ENCODE measurements at places on chromosomes 2 and 18. TPM values are rescaled to one million over a fixed set of nuclear protein-coding genes. Genes with fewer than 3 reads are reported as not detected.

DES gene
- not detected for total RNA-seq

DTYMK gene
- total RNA-seq, result 18.8 TPM

ACMSD gene
- total RNA-seq, result not detected

DNA sequence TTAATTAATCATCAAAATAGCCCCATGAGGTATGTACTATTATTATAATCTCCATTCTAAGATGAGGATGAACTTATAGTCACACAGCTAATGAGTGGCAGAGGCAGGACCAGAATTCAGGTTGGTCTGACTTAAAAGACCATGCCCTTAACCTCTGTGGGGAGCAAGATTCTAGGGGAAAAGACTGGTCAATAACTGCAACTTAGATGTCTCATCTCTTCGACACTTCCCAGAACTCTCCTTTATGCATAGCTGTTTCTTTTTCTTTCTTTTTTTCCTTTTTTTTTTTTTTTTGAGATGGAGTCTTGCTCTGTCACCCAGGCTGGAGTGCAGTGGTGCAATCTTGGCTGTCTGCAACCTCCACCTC is 66.3 kb upstream of the RTN4 start:
- no peak for DNase-seq
- no peak overlapping the region for H3K4me3 ChIP-seq
- H3K36me3 ChIP-seq, result no peaks in the 10 kb centered on the region
- H3K27me3 ChIP-seq, result no peaks in the 10 kb centered on the region
- H3K4me1 ChIP-seq, result no peaks in the 10 kb centered on the region

TMBIM1 gene
- 140 TPM for total RNA-seq

- no peak overlapping the region for H3K27ac ChIP-seq
- DNase-seq, result no peak
- H3K4me1 ChIP-seq, result peaks cover 4% of the 10 kb centered on the region
- no peak overlapping the region for H3K4me3 ChIP-seq
- no peaks in the 10 kb centered on the region for H3K27me3 ChIP-seq
- H3K36me3 ChIP-seq, result no peaks in the 10 kb centered on the region
These were observed 257.0 kb downstream of the MREG start for GRCh38 chr2:215756346-215756730.

DNA sequence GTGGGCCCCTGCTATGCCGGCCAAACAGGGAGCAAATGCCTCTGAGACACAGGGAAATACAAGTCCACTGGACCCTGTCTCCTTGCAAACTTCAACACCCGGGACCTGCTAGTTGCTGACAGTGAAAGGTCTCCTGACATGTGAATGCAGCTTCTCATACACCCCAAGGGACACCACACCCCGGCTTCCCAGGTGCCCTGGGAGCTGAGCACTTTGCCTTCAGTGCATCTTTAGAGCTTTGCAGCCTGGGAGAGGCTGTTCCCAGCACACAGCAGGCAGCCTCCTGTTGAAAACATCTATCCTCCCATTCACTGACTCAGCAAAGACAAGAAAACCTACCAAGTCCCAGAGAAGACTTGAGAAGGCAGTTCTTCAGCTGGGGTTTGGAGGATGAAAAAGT is 143.4 kb downstream of the COL6A3 start:
- H3K27me3 ChIP-seq, result no peaks in the 10 kb centered on the region
- H3K36me3 ChIP-seq, result no peaks in the 10 kb centered on the region
- H3K4me1 ChIP-seq, result no peaks in the 10 kb centered on the region
- no peak overlapping the region for H3K27ac ChIP-seq
- DNase-seq, result no peak

RESP18 gene
- total RNA-seq, result not detected

GRCh38 chr18:34840256-34840826 is 130.2 kb downstream of the DTNA start:
- no peak for DNase-seq
- no peak overlapping the region for H3K27ac ChIP-seq
- no peaks in the 10 kb centered on the region for H3K27me3 ChIP-seq
- no peak overlapping the region for H3K4me3 ChIP-seq

DNA sequence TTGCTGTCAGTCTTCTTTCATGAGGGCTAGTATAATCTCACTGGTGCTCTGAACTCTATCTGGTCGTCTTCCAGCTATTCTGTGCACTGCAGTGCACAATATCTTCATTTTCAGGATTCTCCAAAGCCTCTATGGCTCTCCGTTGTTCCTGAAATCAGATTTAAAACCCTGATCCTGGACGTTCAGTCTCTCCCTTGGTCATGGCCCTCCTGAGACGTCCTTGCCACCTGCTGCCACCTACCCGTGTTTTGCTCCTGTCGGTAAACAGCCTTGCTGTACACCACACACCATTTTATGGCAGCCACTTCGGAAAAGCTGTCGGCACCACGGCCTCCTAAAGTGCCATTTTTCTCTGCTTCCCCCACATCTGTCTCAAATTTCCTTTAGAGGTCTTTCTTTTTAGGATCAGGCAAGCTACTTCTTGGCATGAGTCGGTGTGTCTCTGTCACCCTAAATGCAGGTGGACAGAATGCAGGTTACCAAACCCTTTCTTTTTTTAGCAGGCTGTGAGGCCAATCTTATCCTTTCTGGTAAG is 170.0 kb downstream of the HRH4 start:
- no peaks in the 10 kb centered on the region for H3K4me1 ChIP-seq
- H3K36me3 ChIP-seq, result no peaks in the 10 kb centered on the region
- H3K27me3 ChIP-seq, result no peaks in the 10 kb centered on the region
- no peak overlapping the region for H3K4me3 ChIP-seq
- H3K27ac ChIP-seq, result no peak overlapping the region

- H3K36me3 ChIP-seq, result no peaks in the 10 kb centered on the region
- H3K27me3 ChIP-seq, result no peaks in the 10 kb centered on the region
- H3K4me1 ChIP-seq, result no peaks in the 10 kb centered on the region
- no peak overlapping the region for H3K27ac ChIP-seq
- H3K4me3 ChIP-seq, result no peak overlapping the region
These were observed 206.8 kb downstream of the DCC start for GRCh38 chr18:52546686-52547346.

STAT4 gene
- 119 TPM for total RNA-seq

- no peak overlapping the region for H3K4me3 ChIP-seq
- no peak overlapping the region for H3K27ac ChIP-seq
- no peaks in the 10 kb centered on the region for H3K4me1 ChIP-seq
- no peaks in the 10 kb centered on the region for H3K27me3 ChIP-seq
- no peak for DNase-seq
These were observed 11.1 kb upstream of the EVA1A start for GRCh38 chr2:75571730-75572430.

DNA sequence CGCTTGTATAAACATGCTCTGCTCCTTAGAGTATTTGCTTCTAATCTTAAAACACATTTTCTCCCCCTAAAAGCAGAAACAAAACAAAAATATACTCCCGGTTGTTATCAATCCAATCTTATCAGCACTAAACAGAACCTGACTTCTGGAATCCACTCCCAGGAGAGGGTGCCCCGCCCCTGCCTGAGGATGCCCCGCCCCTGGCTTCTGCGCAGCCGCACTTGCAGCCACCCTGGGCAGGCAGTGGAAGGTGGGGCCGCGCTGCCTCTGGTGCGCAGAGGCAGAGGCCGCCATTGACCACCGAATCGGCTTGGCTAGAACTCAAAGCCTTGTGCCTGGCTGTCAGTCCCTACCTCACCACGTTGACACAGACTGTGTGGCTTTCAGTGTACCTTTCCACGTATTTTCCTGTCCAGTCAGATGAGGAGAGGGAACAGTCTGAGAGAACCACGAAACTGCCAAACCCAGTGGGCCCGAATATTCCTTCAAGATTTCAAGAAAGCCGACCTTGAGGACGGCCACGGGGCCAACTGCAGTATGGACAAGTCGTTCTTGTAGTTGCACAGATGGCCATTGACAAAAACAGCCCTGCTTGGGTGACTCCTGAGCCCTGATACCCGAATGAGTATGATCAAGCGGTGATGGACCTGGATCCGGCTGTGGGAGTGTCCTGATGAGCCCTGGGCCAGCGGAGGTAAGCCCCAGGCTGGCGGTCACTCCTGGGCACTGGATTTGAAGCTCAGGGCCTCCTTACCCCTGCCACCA is 46.2 kb upstream of the ARHGAP28 start:
- no peak overlapping the region for H3K4me3 ChIP-seq
- no peaks in the 10 kb centered on the region for H3K36me3 ChIP-seq
- DNase-seq, result no peak
- H3K4me1 ChIP-seq, result no peaks in the 10 kb centered on the region

EMILIN1 gene
- 0.81 TPM for total RNA-seq

MOGAT1 gene
- not detected for total RNA-seq

DNA sequence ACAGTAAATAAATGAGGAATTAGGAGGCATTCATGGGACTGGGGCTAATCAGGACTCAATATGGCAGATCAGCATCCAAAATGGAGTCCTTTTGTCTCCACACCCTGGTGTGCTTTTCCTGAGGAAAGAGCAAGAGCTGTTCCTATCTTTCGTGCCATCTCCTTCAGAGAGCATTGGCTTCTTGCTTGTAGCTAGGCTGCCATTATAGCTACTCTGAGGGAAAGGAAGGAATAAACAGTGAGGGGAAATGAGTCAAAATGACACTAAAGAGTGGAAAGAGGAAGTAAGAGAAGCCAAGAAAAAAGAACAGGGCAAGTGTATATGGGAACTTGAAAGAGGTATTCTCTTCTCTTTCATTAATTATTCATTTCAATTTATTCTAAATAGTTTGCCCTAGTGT is 8.4 kb upstream of the NMI start:
- H3K36me3 ChIP-seq, result no peaks in the 10 kb centered on the region
- no peak overlapping the region for H3K4me3 ChIP-seq
- H3K4me1 ChIP-seq, result no peaks in the 10 kb centered on the region
- DNase-seq, result no peak
- H3K27ac ChIP-seq, result no peak overlapping the region

- H3K4me3 ChIP-seq, result no peak overlapping the region
- no peaks in the 10 kb centered on the region for H3K36me3 ChIP-seq
These were observed 29.7 kb downstream of the ZNF804A start for GRCh38 chr2:184628051-184628450.

LRP2 gene
- total RNA-seq, result not detected

- peaks cover 11% of the 10 kb centered on the region for H3K36me3 ChIP-seq
- no peak for DNase-seq
- no peaks in the 10 kb centered on the region for H3K4me1 ChIP-seq
- H3K4me3 ChIP-seq, result no peak overlapping the region
These were observed 122.9 kb upstream of the ACVR1C start for GRCh38 chr2:157751462-157752058.

DNA sequence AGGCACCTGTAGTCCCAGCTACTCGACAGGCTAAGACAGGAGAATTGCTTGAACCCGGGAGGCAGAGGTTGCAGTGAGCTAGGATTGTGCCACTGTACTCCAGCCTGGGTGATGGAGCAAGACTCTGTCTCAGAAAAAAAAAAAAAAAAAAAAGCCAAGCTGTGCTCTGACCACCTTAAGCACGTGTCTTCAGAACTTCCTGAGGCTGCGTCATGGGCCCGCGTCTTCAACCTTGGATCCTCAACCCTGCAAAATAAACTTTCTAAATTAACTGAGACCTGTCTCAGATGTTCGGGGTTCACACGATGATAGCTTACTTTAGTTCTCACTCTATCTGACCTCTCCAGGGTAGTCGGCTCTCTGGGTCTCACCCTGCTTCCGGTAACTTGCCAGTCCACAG is 65.8 kb upstream of the CABLES1 start:
- H3K36me3 ChIP-seq, result no peaks in the 10 kb centered on the region
- DNase-seq, result peak; percentile 60
- H3K4me1 ChIP-seq, result peaks cover 64% of the 10 kb centered on the region
- H3K4me3 ChIP-seq, result no peak overlapping the region
- H3K27ac ChIP-seq, result no peak overlapping the region

AMER3 gene
- not detected for total RNA-seq

GRCh38 chr2:45897842-45898241 is 246.4 kb downstream of the PRKCE start:
- H3K36me3 ChIP-seq, result no peaks in the 10 kb centered on the region
- no peak overlapping the region for H3K27ac ChIP-seq
- H3K4me3 ChIP-seq, result no peak overlapping the region
- no peaks in the 10 kb centered on the region for H3K4me1 ChIP-seq
- no peaks in the 10 kb centered on the region for H3K27me3 ChIP-seq

DNA sequence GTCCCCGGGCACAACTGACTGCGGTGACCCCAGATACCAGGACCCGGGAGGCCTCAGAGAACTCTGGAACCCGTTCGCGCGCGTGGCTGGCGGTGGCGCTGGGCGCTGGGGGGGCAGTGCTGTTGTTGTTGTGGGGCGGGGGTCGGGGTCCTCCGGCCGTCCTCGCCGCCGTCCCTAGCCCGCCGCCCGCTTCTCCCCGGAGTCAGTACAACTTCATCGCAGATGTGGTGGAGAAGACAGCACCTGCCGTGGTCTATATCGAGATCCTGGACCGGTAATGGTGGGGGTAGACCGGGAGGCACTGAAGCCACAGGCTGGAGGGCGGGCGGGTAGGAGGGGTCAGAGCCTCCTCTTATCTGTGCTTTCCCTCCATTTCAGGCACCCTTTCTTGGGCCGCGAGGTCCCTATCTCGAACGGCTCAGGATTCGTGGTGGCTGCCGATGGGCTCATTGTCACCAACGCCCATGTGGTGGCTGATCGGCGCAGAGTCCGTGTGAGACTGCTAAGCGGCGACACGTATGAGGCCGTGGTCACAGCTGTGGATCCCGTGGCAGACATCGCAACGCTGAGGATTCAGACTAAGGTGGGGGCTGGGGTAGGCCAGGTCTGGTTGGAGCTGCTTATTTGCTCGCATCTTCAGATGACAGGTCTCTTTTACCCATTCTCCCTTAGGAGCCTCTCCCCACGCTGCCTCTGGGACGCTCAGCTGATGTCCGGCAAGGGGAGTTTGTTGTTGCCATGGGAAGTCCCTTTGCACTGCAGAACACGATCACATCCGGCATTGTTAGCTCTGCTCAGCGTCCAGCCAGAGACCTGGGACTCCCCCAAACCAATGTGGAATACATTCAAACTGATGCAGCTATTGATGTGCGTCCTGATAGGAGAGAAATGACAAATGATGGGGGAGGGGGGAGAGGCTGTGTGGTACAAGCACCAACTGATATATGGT is 780 bp downstream of the HTRA2 start:
- peak; percentile 41 for DNase-seq
- peak overlapping the region; percentile 84 for H3K27ac ChIP-seq
- H3K4me3 ChIP-seq, result peak overlapping the region; percentile 100

- H3K36me3 ChIP-seq, result no peaks in the 10 kb centered on the region
- DNase-seq, result no peak
- no peak overlapping the region for H3K4me3 ChIP-seq
- no peaks in the 10 kb centered on the region for H3K27me3 ChIP-seq
- no peak overlapping the region for H3K27ac ChIP-seq
- no peaks in the 10 kb centered on the region for H3K4me1 ChIP-seq
These were observed 28.6 kb upstream of the SETBP1 start for GRCh38 chr18:44651918-44652572.

GRCh38 chr2:105522645-105523044 is 123.8 kb upstream of the FHL2 start:
- no peaks in the 10 kb centered on the region for H3K4me1 ChIP-seq
- no peak for DNase-seq
- no peaks in the 10 kb centered on the region for H3K36me3 ChIP-seq
- H3K27ac ChIP-seq, result no peak overlapping the region

ALPI gene
- total RNA-seq, result not detected

VRK2 gene
- total RNA-seq, result 17.4 TPM

KCNE4 gene
- not detected for total RNA-seq

CNDP1 gene
- total RNA-seq, result not detected
